ENCODE measurements at places on chromosomes 5 and 9. TPM values are rescaled to one million over a fixed set of nuclear protein-coding genes. Genes with fewer than 3 reads are reported as not detected.
A peak's percentile ranks its signal among the peaks of the same experiment; 100 is the strongest.

STING1 gene
- 0.26 TPM for total RNA-seq

ARRDC1 gene
- 34.4 TPM for total RNA-seq

DNA sequence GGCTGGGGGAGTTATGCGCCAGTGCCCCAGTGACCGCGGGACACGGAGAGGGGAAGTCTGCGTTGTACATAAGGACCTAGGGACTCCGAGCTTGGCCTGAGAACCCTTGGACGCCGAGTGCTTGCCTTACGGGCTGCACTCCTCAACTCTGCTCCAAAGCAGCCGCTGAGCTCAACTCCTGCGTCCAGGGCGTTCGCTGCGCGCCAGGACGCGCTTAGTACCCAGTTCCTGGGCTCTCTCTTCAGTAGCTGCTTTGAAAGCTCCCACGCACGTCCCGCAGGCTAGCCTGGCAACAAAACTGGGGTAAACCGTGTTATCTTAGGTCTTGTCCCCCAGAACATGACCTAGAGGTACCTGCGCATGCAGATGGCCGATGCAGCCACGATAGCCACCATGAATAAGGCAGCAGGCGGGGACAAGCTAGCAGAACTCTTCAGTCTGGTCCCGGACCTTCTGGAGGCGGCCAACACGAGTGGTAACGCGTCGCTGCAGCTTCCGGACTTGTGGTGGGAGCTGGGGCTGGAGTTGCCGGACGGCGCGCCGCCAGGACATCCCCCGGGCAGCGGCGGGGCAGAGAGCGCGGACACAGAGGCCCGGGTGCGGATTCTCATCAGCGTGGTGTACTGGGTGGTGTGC, at the start of gene RXFP3:
Gene RXFP3, plus strand, starts transcription at position 6 of the 636 bp plus-strand sequence. Its CDS starts 355 bp downstream, at position 361.
- DNase-seq = no peak
- peak within 1 kb of the TSS; percentile 82 for H3K4me3 ChIP-seq
- H3K27ac ChIP-seq = no peak within 1 kb of the TSS
- H3K27me3 ChIP-seq = peaks cover 11% of the 10 kb centered on the region
- H3K4me1 ChIP-seq = no peaks in the 10 kb centered on the region

- no peak overlapping the region for H3K4me3 ChIP-seq
- peaks cover 9% of the 10 kb centered on the region for H3K36me3 ChIP-seq
- H3K27ac ChIP-seq = no peak overlapping the region
Measured at GRCh38 chr9:27566118-27566517, 7.2 kb downstream of the C9orf72 start.

DNA sequence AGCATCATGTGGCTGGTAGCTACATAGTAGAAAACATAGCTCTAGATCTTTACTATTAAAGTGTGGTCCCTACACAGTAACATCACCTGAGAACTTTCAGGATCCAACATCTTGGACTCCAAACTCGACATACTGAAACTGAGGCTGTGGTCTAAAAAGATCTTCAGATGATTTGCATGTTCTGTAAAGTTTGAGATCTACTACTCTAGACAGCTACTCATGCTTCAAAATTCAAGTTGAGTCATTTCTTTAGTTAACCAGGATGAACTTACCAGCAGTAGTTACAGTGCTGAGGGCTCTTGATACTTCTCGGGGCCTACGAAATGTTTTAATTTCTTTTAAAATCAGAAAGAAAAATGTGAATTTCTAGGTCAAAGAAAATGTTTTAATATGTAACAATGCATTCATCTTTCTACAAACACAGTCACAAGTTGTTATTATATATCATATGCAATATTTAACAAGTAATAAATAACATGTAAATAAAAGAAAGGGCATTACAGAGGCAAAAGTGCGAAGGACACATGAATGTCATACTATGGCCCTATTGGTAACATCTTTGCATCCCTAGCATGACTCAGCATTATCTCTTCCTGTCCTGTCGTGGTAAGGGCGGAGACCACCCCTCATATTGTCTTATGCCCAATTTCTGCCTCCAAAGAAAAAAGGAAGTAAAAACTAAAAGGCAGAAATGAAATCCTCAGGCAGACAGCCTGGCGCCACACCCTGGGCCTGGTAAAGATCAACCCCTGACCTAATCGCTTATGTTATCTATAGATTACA, 563.9 kb upstream of the TLE4 start:
- H3K4me1 ChIP-seq = no peaks in the 10 kb centered on the region
- no peaks in the 10 kb centered on the region for H3K36me3 ChIP-seq
- DNase-seq = no peak

- H3K27me3 ChIP-seq = no peaks in the 10 kb centered on the region
- no peak overlapping the region for H3K4me3 ChIP-seq
- peaks cover 2% of the 10 kb centered on the region for H3K4me1 ChIP-seq
- no peak for DNase-seq
- no peak overlapping the region for H3K27ac ChIP-seq
Measured at GRCh38 chr5:67095346-67096171, 101.0 kb downstream of the CD180 start.

GRCh38 chr9:120265791-120266190, 314.2 kb downstream of the CDK5RAP2 start:
- no peak for DNase-seq
- no peaks in the 10 kb centered on the region for H3K27me3 ChIP-seq

DNA sequence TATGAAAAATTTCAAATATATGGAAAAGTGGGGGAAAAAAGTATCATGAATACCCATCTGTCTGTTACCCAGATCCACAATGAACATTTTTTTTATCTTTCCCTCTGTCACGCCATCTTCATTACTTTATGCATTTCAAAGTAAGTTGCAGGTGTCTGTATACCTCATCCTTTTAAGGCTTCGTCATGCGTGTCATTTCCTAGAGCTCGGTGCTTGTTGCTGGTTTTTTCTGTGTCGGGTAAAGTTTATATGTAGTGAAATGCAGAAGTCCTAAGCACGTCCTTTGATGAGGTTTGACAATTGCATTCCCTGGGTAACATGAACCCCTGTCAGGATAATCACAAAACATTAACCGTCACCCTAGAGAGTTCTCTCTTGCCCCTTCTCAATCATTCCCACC, 52.1 kb downstream of the DAPK1 start:
- H3K27me3 ChIP-seq = no peaks in the 10 kb centered on the region
- no peak overlapping the region for H3K27ac ChIP-seq
- peaks cover 17% of the 10 kb centered on the region for H3K36me3 ChIP-seq
- DNase-seq = no peak
- peaks cover 5% of the 10 kb centered on the region for H3K4me1 ChIP-seq
- no peak overlapping the region for H3K4me3 ChIP-seq

GRCh38 chr5:68554571-68555279, 339.2 kb downstream of the PIK3R1 start:
- no peak for DNase-seq
- H3K4me3 ChIP-seq = no peak overlapping the region
- H3K4me1 ChIP-seq = no peaks in the 10 kb centered on the region

DNA sequence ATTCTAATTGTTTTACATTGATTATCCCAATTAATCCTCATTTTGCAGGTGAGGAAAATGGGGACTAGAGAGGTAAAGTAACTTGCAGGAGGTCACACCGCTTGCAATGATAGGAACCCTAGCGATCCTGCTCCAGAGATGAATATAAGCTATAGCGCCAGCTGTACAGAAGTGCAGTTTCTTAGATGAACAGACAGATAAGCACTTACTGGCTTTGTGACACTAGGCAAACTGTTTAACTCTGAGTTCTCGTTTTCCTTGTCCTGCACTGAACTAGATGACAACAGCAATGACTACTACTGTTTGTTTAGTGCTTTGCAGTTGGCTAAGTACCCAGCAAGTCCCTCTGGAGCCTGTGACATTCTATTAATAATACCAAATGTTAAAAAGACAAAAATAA, 11.1 kb downstream of the LHX6 start:
- peaks cover 7% of the 10 kb centered on the region for H3K36me3 ChIP-seq
- peaks cover 83% of the 10 kb centered on the region for H3K27me3 ChIP-seq
- H3K4me1 ChIP-seq = peaks cover 4% of the 10 kb centered on the region
- no peak overlapping the region for H3K27ac ChIP-seq
- H3K4me3 ChIP-seq = no peak overlapping the region
- no peak for DNase-seq

DNA sequence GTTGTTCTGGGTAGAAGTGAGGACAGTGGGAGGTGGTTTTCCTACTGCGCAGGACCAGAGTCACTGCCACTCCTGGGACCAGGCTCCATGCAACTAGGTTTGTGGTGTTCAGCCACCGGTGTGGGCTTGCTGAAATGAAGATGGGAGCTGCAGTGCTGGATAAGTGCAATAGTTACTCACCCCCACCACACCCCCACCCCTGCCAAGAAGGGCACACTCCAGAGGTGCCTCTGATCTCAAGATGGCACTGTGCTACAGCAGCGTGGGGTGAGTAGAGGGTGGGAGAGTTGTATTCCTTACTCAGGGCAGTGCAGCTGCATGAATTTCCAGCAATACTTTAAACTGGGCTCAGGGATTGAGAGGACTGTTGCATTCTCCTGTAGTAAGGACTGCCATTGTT, 187.4 kb upstream of the TLX3 start:
- H3K4me3 ChIP-seq = no peak overlapping the region
- H3K4me1 ChIP-seq = no peaks in the 10 kb centered on the region
- no peaks in the 10 kb centered on the region for H3K27me3 ChIP-seq
- H3K36me3 ChIP-seq = no peaks in the 10 kb centered on the region
- no peak for DNase-seq
- H3K27ac ChIP-seq = no peak overlapping the region

- H3K4me1 ChIP-seq = peaks cover 4% of the 10 kb centered on the region
- no peaks in the 10 kb centered on the region for H3K27me3 ChIP-seq
- H3K27ac ChIP-seq = no peak overlapping the region
- no peak for DNase-seq
Measured at GRCh38 chr5:180689071-180689694, 39.8 kb upstream of the FLT4 start.

DNA sequence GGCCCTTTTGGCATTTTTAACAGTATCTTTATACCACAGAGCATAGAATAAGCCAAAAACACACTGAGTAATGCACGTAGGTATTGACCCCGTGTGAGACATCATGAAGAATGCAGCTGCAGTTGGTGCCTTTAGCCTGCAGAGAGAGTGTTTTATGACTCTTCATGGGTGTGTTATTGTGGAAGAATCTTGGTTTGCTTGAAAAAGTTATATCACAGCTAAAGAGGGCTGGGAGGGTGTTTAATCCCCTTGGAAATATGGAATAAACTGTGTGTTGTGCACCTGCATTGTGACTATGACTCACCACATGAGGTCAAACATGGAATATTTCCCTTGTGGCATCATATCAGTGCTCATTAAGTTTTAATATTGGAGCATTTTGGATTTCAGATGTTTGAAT, 458.7 kb downstream of the CDH9 start:
- no peak overlapping the region for H3K4me3 ChIP-seq
- no peak overlapping the region for H3K27ac ChIP-seq
- DNase-seq = no peak
- no peaks in the 10 kb centered on the region for H3K4me1 ChIP-seq

GRCh38 chr9:13648676-13649075, 369.2 kb upstream of the MPDZ start:
- H3K27ac ChIP-seq = no peak overlapping the region
- H3K4me3 ChIP-seq = no peak overlapping the region
- no peaks in the 10 kb centered on the region for H3K4me1 ChIP-seq
- no peaks in the 10 kb centered on the region for H3K36me3 ChIP-seq
- no peak for DNase-seq
- H3K27me3 ChIP-seq = no peaks in the 10 kb centered on the region

DNA sequence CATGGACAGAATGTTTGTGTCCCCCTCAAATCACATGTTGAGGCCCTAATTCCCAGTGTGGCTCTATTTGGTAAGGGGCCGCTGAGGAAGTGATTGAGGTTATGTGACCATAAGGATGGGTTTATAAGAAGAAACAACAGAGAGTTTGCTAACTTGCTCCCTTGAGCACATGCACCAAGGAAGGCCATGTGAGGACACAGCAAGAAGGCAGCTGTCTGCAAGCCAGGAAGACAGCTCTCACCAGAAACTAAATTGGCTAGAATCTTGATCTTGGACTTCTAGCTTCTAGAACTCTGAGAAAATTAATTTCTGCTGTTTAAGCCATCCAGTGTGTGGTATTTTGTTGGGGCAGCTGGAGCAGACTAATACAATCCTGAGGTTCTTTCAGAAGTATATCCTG, 35.2 kb upstream of the CDC42SE2 start:
- H3K4me1 ChIP-seq = no peaks in the 10 kb centered on the region
- H3K36me3 ChIP-seq = no peaks in the 10 kb centered on the region
- DNase-seq = no peak
- H3K4me3 ChIP-seq = no peak overlapping the region
- H3K27me3 ChIP-seq = no peaks in the 10 kb centered on the region
- H3K27ac ChIP-seq = no peak overlapping the region

- no peaks in the 10 kb centered on the region for H3K36me3 ChIP-seq
- no peak overlapping the region for H3K4me3 ChIP-seq
- H3K27ac ChIP-seq = no peak overlapping the region
- peaks cover 7% of the 10 kb centered on the region for H3K4me1 ChIP-seq
- no peak for DNase-seq
- no peaks in the 10 kb centered on the region for H3K27me3 ChIP-seq
Measured at GRCh38 chr5:78925129-78925876, 59.8 kb downstream of the ARSB start.

GRCh38 chr9:33404788-33405362, 2.5 kb upstream of the AQP7 start:
- no peaks in the 10 kb centered on the region for H3K4me1 ChIP-seq
- no peaks in the 10 kb centered on the region for H3K27me3 ChIP-seq

DNA sequence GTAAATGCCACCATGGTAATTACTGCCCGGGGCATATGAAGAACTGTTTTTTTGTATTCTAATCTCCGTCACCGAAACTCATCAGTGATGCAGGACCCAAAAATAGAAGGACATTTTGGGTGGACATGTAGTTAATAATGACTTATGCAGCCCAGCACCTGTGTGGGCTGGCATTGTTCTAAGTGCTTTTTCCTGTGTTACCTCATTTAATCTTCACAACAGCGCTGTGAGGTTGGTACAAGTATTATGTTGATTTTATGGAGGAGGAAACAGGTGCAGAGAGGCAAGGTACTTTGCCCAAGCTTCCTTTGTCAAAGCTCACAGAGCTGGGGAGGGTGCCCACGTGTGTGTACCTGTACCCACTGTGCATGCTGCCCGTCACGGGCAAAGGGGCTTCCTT, 58.4 kb downstream of the DAPK1 start:
- H3K27ac ChIP-seq = no peak overlapping the region
- H3K4me1 ChIP-seq = peaks cover 3% of the 10 kb centered on the region
- H3K4me3 ChIP-seq = no peak overlapping the region
- peaks cover 5% of the 10 kb centered on the region for H3K36me3 ChIP-seq
- H3K27me3 ChIP-seq = no peaks in the 10 kb centered on the region
- no peak for DNase-seq

DNA sequence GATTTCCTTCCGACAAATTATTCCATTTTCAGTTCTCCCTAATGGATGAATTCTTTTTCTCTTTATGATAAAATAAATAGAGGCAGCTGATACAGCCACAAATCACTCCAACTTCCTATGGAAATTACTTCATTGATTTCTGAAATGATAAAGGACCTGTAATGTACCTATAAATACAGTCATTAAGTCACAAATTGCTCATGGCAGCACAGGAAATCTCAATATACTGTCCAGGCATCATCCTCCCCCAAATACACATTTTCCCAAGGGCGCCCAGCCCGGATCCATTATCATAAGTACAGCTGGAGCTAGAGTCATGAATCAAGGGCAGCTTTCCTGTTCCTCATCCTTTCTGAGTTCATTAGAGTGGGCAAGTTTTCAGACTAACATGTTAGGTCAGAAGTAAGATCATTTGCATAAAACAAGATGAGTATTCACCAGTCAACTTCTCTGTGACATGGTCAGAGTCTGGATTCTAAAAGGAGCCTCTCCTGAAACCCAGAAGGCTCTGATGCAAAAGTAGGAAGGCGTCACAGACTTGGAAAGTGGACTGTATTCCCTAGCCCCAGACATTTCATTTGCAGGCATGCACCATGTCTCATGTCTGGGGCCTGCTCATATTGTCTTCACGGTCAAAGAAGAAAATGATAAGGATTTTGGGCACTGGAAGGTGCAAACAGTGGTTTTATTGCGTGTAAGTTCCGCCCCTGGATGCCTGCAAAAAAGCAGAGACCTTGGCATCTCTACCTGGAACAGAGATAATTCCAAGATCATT, 383.2 kb downstream of the PLK2 start:
- DNase-seq = no peak
- no peak overlapping the region for H3K27ac ChIP-seq
- no peaks in the 10 kb centered on the region for H3K36me3 ChIP-seq
- H3K4me1 ChIP-seq = no peaks in the 10 kb centered on the region
- H3K4me3 ChIP-seq = no peak overlapping the region
